ENCODE measurements at places on chromosomes 7 and 10.

- no peak for DNase-seq
These were observed 893.0 kb downstream of the SORCS3 start for GRCh38 chr10:105534086-105534485.

DNA sequence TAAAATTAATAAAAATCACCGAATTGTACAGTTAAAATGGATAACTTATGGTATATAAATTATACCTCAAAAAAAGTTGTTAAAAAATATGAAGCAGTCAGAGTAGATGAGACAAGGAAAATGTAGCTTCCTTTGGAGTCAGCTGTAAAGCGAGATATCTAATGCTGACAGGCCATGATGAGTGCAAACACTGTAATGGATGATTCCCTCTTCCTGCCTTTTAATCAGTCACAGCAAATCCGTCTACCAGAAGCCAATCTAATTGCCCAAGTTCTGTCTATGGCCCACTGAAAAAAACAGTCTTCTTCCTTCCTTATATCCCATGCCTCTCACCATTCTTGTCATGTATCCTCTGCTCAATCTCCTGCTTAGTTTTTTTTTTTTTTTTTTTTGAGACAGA is 59.9 kb upstream of the DNAJB12 start:
- DNase-seq: no peak

- DNase-seq: no peak
These were observed 13.7 kb downstream of the CISD1 start for GRCh38 chr10:58282615-58283014.

GRCh38 chr10:107022600-107023354 is 141.7 kb downstream of the SORCS1 start:
- no peak for DNase-seq

DNA sequence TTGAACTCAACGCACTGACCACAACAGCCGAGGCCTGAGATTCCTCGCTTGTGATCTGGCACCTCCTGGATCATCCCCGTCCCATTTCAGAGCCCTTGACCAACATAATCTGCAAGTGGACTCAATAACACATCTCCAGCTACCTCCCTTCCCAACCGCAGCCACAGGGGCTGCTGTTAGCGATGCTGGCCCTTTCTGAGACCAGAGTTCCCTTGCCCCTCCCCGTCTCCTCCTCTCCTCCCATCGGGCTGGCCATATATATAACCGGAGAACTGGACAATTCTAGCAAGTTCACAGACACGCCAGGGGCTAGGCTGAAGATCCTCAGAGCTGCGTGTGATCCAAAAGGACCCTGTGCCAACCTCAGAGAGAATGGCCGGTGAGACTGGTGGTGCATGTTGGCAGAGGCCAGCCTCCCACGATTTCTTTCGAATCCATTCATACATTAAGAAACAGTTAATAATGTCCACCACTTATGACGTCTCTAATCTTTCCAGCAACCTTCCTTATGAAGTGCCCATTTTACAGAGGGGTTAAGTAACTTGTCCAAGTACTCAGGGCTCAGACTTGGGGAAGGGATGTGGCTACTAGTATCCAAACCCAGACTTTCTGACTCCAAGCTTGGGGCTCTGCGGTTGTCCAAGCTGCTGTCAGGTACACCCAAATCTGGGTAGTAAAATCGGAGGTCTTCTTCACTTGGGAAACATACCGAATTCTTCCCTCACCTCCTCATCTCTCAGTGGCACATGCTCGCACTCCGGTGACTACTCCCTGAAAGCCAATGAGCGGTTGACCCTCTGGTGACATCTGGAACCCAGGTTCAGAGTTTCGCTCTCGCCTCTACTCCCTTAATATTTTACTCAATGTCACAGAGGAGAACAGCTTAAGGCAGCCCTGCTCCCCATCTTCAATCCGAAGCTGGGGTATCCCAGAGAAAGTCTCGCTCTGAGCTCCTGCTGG is 11.2 kb upstream of the FEZF1 start:
- DNase-seq: no peak

DNA sequence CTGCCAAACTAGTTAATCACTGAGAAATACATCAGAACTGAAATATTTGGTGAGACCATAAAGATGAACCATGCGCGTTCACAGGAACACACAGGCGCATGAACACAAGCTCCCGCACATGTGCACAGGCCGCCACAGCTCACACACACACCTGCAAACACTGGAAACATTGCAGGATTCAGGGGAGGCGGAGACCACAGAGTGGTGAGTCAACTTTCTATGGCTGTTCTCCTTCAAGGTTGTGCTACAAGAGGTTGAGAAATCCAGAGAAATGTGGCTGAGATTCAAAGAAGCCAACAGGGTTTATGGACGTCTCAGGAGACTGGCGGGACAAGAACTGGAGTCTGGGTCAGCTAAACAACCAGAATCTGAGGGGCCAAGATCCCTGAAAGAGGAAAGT is 17.8 kb downstream of the ESYT2 start:
- peak; percentile 55 for DNase-seq

- DNase-seq: no peak
These were observed 166.0 kb downstream of the ACTR3B start for GRCh38 chr7:152925412-152926147.

- no peak for DNase-seq
These were observed 6.0 kb downstream of the SRGN start for GRCh38 chr10:69093933-69094332.

- no peak for DNase-seq
These were observed 1.4 kb downstream of the APBB1IP start for GRCh38 chr10:26439406-26440087.

DNA sequence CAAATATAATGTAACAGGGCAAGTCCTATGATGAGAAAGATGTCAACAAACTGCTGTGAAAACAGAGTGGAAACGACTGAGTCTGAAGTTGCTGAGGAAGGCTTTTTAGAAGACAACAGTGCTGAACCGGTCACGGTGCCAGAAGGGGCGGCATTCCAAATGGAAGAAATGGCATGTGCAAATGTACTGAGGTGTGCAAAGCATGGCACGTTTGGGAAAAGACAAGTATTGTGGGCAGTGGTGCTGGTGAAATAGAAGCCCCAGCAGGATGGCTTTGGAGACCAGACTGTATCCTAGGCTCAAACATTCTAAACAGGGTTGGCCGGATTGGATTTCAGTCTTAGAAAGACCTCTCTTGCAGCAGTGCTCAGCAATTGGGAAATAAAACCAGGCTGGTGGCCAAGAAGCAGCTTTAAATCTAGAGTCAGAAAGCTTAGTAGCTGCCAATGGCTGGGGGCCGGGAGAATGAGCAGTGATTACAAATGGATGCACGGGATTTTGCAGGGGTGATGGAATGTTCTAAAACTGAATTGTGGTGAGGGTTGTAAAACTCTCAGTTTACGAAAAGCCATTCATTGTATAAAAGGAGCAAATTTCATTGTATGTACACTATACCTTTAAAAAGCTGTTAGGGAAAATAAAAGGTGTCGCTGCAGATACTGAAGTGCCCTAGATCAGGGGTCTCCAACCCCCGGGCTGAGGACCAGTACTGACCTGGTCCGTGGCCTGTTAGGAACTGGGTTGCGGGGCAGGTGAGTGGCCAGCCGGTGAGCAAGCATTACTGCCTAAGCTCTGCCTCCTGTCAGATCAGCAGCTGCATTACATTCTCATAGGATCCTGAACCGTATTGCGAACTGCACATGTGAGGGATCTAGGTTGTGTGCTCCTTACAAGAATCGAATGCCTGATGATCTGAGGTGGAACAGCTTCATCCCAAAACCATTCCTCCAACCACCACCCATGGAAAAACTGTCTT is 141.6 kb downstream of the HIBADH start:
- no peak for DNase-seq

DNA sequence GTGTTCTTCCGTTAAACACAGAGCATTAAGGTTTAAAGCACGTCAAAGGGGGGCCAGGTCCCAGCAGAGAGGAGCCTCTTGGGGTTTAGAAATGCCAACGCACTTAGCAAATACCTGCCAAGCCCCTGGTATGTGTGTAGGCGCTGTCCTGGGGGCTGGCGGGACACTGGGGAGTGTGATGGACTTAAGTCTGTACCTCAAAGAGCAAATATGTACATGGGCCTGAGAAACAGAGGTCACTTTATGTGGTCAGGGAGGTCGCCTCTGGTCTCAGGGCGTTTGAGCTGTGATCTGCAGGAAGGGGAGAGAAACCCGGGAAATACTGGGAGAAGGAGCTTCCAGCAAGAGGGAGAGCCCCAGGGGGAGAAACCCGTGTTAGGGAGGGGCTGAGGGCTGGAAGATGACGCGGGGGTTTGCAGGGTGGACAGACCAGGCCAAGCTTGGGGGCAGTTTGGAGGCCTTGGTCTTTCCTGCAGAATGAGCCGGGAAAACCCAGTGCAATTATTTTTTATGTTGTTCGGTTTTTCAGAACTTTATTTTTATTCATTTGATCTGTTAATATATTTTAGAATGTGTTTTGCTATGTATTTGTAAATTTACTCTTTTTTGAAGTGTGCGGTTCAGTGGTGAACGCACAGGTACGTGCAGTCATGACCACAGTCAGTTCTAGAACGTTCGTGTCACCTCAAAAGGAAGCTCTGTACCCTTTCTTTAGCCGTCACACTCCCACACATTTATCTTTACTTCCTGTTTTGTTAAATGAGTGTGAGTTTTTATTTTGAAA is 441.4 kb upstream of the FOXK1 start:
- DNase-seq: no peak

- DNase-seq: no peak
These were observed 699.4 kb upstream of the FZD8 start for GRCh38 chr10:36341471-36341870.

GRCh38 chr10:55786461-55787050 is 574.5 kb downstream of the ZWINT start:
- no peak for DNase-seq

DNA sequence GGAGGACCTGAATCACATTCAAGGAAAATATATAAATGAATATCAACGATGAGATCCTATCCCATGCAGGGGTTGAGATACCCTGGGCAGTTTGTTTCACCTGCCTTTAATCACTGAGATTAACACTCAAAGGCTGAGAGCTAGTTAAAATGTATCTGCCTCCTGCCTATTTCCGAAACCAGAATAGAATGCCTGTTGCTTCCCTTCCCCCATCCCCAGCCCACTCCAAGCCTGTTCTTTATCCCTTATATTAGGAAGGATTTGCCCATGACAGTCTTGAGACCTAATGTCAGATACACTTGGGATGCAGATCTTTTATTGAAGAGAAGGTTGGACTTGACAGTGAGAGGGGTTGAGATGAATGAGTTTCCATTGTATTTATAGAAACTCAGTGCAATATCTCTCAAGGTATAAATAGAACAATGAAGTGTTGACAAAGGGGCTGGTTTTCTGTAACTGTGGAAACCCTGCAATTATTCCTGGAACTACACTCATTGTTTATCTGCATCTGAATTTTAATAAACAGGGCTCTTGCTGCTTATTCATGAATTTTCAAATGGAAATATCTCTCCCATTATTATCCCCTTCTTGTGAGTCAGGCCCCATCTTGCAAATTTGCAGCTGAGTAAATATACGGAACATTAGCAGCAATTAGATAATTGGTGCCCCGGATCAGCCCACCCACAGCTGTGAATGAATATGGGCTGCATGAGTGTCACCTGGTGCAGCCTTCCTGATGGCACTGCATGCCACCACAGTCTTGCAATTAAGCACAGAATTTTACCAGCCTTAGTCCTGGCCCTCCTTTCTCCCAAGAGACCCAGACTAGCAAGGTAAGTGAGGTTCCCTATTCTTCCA is 66.7 kb downstream of the SORCS3 start:
- DNase-seq: no peak

- no peak for DNase-seq
These were observed 77.9 kb downstream of the GSAP start for GRCh38 chr7:77338260-77338659.

DNA sequence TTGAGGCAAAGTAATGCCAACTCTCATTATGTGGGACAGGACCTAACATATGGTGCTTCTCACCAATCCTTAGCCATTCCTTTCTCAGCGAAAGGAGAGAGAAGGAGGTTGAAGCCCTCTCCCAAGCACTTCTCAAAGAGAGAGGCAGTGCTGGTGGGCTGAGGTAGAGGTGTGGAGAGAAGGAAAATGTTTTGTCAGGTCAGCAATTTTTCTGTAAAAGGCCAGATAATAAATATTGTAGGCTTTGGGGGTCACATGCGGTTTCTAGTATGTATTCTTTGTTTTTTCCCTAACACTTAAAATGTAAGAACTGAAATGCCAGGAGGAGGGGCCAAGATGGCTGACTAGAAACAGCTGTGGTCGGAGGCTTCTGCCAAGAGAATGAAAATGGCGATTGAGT is 225.0 kb upstream of the NPY start:
- DNase-seq: no peak

GRCh38 chr7:69388452-69389137 is 209.7 kb upstream of the AUTS2 start:
- DNase-seq: no peak

- DNase-seq: no peak
These were observed 17.6 kb downstream of the INTS1 start for GRCh38 chr7:1486571-1486970.

- DNase-seq: no peak
These were observed 55.0 kb upstream of the VWDE start for GRCh38 chr7:12458520-12459131.

GRCh38 chr10:4947039-4947634 is 16.1 kb upstream of the AKR1C1 start:
- no peak for DNase-seq

DNA sequence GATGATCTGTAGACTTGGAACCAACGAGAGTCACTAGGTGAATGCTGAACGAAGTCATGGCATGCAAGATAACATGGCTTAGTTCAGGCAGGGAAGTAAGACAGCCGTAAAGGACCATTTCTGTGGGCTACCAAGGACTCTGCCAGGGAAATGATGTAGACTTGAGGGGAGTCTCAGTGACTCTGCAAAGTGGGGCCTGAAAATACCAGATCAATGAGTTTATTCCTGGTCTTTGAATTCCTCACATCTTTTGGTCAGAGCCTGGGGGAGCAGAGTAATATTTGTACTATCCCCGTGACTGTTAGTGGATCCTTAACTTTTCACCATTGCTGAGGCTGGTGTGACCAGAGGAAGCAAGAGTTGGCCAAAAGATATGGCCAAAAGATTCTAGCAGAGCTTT is 60.7 kb upstream of the INHBA start:
- DNase-seq: no peak

- no peak for DNase-seq
These were observed 395.6 kb upstream of the ETV1 start for GRCh38 chr7:14385074-14385473.

DNA sequence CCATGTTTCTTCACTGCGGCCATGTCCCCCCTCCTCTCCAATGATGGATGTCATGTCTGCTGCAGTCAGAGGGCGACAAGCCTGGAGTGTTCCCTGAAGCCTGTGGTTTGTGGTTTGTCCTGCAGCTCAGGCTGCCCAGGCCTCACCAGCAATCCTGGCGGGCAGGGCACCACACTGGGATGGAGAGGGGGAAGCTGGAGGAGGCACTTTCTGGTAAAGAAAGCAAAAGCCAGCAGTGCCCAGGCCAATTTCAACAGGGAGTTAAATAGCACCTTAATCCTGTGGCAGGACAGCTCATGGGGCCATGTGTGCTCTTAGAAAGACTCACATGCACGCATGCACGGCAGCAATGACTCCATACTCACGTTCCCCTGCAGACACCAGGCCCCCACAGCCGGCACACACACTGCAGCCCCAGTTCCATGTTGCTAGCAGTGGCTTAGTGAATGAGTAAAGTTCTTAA is 158.3 kb downstream of the EGFR start:
- DNase-seq: no peak

All from non-pigmented ciliary epithelial cell (primary cell).